ENCODE measurements at places on chromosomes 13 and 19.
A peak's percentile ranks its signal among the peaks of the same experiment; 100 is the strongest.

GRCh38 chr13:93029536-93029935 lies 197.1 kb upstream of the GPC6 start:
- no peak for DNase-seq

GRCh38 chr13:36131931-36132297 lies 732 bp upstream of the DCLK1 start:
- DNase-seq: no peak

- no peak for DNase-seq
These were observed 22.8 kb downstream of the DCLK1 start for GRCh38 chr13:36108342-36108741.

GRCh38 chr13:20969182-20969581 lies 66.6 kb upstream of the XPO4 start:
- DNase-seq: no peak

DNA sequence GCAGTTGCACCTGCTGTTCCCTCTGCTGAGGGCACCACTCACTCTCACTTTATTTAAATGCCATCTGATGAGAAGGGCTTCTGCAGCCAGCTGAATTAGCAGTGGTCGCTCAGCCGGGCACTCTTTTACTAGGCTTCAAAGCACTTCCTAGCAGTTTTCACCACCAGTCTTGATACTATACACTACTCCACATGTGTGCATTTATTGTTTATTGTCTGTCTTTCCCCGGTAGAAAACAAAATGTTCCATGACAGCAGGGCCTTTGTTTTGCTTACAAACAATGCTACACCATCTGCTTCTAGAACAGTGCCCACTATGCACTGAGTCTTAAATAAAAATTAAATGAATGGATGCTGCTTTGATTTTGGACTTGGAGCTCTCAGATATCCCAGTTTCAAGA lies 404.9 kb downstream of the FGF14 start:
- no peak for DNase-seq

GRCh38 chr19:51326216-51327065 lies 15.0 kb downstream of the IGLON5 start:
- no peak for DNase-seq

DNA sequence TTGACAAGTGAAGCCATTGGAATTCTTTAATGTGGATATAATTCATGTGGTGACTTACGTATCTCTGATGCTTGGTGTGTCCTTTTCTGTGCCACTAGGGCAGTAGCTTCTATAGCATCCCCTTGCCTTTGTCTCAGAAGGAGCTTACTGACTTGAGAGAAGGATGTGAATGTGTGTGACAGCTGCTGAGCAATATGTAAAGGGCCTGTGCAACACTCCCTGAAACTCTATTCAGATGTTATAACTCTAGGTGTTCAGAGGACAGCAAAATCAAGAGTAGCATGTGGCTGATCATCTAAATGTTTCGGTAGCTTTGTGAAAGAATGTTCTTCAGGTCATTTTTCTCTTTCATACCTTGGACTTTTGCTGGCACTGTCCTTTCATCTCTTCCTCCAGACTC lies 189.5 kb downstream of the LMO7 start:
- no peak for DNase-seq

- peak; percentile 64 for DNase-seq
These were observed 13.3 kb downstream of the CD70 start for GRCh38 chr19:6577476-6578125.

GRCh38 chr19:3041761-3042620 lies 12.9 kb upstream of the TLE2 start:
- no peak for DNase-seq

DNA sequence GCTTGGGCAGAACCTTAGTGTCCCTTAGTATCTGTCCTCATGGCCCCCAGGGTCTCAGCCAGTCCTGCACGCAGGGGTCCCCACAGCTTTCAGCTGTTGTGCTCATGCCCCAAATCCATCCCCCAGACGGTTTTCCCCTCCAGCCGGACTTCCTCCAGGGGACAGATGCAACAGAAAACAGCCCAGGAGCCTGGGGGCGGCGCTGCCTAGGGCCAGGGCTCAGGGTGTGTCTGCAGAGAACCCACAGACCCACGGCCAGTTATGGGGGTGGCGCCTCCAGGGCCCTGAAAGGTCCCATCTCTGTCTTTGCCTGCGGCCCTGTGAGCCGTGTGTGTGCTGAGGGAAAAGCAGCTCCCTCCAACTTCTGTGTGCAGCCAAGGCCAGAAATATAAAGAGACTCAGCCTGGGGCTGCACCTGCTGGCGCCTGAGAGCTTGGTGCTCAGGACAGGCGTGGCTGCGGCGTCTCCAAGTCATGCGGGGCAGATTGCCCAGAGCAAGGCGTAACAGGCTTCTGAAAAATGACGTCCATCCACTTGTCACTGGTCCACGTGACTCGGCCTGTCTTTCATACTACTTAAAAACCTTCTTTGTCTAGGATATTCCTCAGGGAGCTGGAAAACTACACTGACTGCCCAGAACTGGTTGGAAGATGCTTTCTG lies 22.1 kb upstream of the F7 start:
- DNase-seq: peak; percentile 97

GRCh38 chr13:111508902-111509509 lies 188.6 kb downstream of the TEX29 start:
- DNase-seq: no peak

GRCh38 chr13:47005756-47006414 lies 109.0 kb upstream of the HTR2A start:
- no peak for DNase-seq

DNA sequence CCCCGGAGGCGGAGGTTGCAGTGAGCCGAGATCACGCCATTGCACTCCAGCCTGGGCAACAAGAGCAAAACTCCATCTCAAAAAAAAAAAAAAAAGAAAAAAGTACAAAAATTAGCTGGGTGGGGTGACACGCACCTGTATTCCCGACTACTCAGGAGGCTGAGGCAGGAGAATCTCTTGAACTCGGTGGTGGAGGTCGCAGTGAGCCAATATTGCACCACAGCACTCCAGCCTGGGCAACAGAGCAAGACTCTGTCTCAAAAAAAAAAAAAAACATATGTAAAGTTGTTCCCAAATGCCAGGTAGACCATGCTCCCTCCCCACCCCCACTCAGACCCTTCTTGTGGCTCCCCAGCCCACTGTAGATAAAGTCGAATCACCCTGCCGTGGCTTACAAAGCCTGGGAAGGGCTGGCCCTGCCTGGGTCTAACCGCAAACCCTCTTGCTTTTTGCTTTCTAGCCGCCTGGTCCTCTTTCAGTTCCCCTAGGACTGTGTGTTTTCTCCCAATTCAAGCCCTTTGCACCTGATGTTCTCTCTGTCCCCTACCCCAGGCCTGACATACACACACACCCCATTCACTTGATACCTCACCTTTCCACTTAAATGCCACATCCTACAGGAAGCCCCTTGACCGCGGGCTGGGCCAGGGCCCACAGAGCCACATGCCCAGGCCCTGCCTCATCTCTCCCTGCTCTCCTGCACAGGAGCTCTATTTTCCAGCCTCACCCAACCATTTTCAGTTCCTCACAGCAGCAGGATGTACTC lies 34.4 kb downstream of the MAP4K1 start:
- no peak for DNase-seq

DNA sequence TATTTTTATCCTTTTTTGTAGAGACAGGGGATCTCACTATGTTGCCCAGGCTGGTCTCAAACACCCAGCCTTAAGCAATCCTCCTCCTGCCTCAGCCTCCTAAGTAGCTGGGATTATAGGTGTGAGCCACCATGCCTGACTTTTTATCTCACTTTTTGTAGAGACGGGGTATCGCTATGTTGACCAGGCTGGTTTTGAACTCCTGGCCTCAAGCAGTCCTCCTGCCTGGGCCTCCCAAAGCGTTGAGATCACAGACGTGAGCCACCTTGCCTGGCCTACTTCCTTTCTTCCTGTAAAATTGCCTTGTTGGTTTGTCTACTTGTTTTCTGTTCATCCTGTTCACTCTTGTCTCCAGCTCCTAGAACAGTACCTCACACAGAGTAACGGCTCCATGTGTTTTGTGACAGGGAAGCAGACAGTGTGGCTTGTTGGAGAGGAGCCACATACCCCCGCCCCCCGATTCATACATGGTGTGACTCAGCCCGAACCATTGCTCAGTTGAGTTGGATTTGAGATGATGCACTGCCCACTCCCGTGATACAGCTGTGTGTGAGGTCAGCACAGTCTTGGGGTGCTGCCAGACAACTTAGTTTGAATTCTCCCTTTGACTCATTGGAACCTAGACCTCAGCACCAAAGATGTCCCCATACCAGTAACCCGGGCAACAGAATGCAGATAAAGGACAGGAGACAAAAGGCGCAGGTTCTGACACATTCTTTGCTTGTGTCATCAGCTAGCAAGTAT lies 34.2 kb downstream of the GPR42 start:
- peak; percentile 36 for DNase-seq

- no peak for DNase-seq
These were observed 525 bp downstream of the CARS2 start for GRCh38 chr13:110705356-110705825.

GRCh38 chr19:35090506-35091214 lies 25.0 kb upstream of the FXYD3 start:
- peak; percentile 63 for DNase-seq

- DNase-seq: no peak
These were observed 239.9 kb upstream of the TSHZ3 start for GRCh38 chr19:31589109-31589508.

DNA sequence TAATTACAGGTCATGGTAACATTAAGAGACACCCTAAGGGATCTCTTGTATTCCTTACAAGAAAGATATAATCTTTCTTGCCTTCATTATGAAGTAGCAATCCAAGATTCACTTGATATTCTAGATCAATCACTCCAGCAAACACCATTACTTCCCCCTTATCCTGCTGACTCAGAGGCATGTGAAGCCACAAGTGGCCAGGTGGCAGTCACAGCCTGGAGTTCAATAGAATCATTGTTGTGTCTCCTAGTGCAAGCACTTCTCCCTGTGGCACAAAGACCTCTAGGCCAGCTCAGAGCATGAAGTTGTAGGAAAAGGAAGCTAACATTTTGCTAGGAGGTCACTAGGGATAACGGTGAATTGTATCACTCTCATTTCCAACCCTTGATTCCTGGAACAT lies 864.3 kb upstream of the ATXN8OS start:
- peak; percentile 56 for DNase-seq

- DNase-seq: no peak
These were observed 12.4 kb upstream of the GJA3 start for GRCh38 chr13:20173116-20173746.
